ENCODE measurements at places on chromosomes 2 and 18. TPM values are rescaled to one million over a fixed set of nuclear protein-coding genes. Genes with fewer than 3 reads are reported as not detected.

ARHGAP25 gene
- total RNA-seq, result 0.18 TPM

CD8A gene
- total RNA-seq, result 0.32 TPM

DSC3 gene
- 1.6 TPM for total RNA-seq

TMEM169 gene
- total RNA-seq, result 0.38 TPM

TP53I3 gene
- 269 TPM for total RNA-seq

CAVIN2 gene
- 72.9 TPM for total RNA-seq

YWHAQ gene
- total RNA-seq, result 997 TPM

GPR45 gene
- total RNA-seq, result not detected

HES6 gene
- total RNA-seq, result 14.6 TPM

CYP1B1 gene
- total RNA-seq, result 5.5 TPM

EPG5 gene
- total RNA-seq, result 3.8 TPM

FOXD4L1 gene
- 0.31 TPM for total RNA-seq

DYSF gene
- 0.56 TPM for total RNA-seq

NOP58 gene
- 119 TPM for total RNA-seq

CDH19 gene
- 0.38 TPM for total RNA-seq

SLC30A3 gene
- total RNA-seq, result 3.2 TPM

PELI1 gene
- 1.6 TPM for total RNA-seq

HOXD3 gene
- total RNA-seq, result 0.18 TPM

HSPD1 gene
- total RNA-seq, result 545 TPM

RAD51AP2 gene
- not detected for total RNA-seq

MATN3 gene
- 17.8 TPM for total RNA-seq

EGR4 gene
- 0.33 TPM for total RNA-seq

AQP4 gene
- total RNA-seq, result not detected

CNDP1 gene
- total RNA-seq, result not detected

DPP10 gene
- total RNA-seq, result not detected

ATP6V1B1 gene
- 3.6 TPM for total RNA-seq

KYNU gene
- 242 TPM for total RNA-seq

ASB18 gene
- not detected for total RNA-seq

FAM168B gene
- 73.2 TPM for total RNA-seq

LCT gene
- 0.05 TPM for total RNA-seq

C2orf78 gene
- not detected for total RNA-seq

SETBP1 gene
- total RNA-seq, result 0.59 TPM

ITGB6 gene
- total RNA-seq, result 0.66 TPM

DNAH7 gene
- total RNA-seq, result 0.82 TPM

CCDC178 gene
- total RNA-seq, result not detected

REG3A gene
- not detected for total RNA-seq

PDCD1 gene
- total RNA-seq, result 0.12 TPM

RAB27B gene
- total RNA-seq, result 11.1 TPM

TMEM198 gene
- total RNA-seq, result 0.70 TPM

PRSS56 gene
- 0.13 TPM for total RNA-seq

GPR75 gene
- 2.3 TPM for total RNA-seq

TUBA4B gene
- total RNA-seq, result 0.20 TPM

SLC25A12 gene
- 14.1 TPM for total RNA-seq

MAP3K19 gene
- not detected for total RNA-seq

SOWAHC gene
- total RNA-seq, result 9.3 TPM

B4GALT6 gene
- 4.2 TPM for total RNA-seq

POTEJ gene
- not detected for total RNA-seq

PTH2R gene
- total RNA-seq, result not detected

NTSR2 gene
- not detected for total RNA-seq

ARID5A gene
- 4.1 TPM for total RNA-seq

LIMS3 gene
- not detected for total RNA-seq

MOCOS gene
- total RNA-seq, result 3.6 TPM

IL1R2 gene
- total RNA-seq, result 1.5 TPM

CNTNAP5 gene
- not detected for total RNA-seq
